ENCODE measurements at places on chromosomes 16 and 17.

- no peak for DNase-seq
- peaks cover 3% of the 10 kb centered on the region for H3K27me3 ChIP-seq
- no peak overlapping the region for H3K27ac ChIP-seq
- no peak overlapping the region for H3K4me3 ChIP-seq
These were observed 25.8 kb upstream of the GINS3 start for GRCh38 chr16:58366247-58367031.

DNA sequence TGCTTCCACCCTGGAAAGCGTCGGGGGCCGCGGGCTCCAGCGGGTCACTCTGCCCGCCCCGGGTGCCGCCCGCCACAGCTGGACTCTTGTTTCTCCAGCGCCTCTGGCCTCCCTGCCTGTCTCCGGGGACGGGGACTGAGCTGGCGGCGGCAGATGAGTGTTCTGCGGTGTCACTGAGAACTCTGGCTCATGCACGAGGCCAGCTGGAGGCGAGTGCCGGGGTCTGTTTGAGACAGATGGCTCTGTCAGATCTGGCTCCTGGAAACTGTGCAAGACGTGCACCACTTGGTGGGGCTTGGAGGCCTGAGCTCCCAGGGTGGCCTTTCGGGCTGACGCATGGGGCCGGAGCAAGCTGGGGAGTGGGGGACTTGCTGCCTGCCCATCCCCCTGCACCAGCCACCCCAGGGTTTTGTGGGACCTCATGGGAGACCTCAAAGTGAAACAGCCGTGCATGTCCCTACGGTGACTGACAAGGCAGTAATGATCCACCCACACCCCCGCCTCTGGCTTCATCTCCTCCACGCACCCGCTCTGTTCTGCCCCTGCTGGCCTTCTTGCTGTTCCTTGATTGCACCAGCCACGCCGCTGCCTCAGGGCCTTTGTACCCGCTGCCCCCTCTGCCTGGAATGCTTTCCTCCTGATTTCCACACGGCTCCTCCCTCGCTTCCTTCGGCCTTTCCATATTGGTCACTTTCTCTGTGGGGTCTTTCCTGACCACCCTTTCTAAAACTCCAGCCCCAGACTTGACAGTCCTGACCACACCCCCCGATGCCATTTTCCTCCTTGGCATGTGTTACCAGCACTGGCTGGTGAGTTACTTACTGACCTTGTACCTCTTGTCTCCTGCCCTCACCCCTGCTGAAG is 174.9 kb upstream of the CIBAR2 start:
- H3K27me3 ChIP-seq: no peaks in the 10 kb centered on the region
- DNase-seq: no peak
- H3K4me1 ChIP-seq: no peaks in the 10 kb centered on the region
- no peaks in the 10 kb centered on the region for H3K36me3 ChIP-seq
- H3K27ac ChIP-seq: no peak overlapping the region

DNA sequence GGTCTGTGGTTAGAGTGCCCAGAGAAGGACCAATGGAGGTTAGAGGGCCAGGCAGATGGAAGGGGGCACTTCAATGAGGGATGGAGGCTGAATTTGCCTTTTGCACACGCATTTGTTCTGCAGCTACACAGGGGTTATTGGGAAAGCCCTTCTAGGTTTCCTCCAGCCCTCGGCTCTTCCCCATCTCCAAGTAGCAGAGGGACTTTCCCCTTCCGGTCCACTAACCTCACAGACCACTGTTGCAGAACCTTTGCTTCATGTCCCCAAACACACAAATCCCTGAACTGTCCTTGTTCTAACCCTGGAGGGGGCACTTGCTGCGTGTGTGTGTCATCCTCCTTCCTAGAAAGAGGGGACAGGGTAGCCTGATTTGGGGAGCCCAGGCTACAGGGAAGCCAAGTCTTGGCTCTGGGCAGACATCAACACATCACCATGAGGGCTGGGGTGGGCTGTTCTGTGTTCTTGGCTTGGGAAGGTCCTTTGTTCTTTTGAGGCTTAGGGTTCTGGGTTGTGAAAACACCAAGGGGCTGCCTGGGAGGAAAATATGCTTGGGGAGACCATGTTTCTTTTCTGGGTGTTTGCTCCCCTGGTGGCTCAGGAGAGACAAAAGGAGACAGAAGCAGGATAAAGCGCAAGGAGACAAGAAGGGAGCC is 7.3 kb upstream of the NR1D1 start:
- no peak overlapping the region for H3K4me3 ChIP-seq
- no peaks in the 10 kb centered on the region for H3K36me3 ChIP-seq
- no peak for DNase-seq
- no peak overlapping the region for H3K27ac ChIP-seq

DNA sequence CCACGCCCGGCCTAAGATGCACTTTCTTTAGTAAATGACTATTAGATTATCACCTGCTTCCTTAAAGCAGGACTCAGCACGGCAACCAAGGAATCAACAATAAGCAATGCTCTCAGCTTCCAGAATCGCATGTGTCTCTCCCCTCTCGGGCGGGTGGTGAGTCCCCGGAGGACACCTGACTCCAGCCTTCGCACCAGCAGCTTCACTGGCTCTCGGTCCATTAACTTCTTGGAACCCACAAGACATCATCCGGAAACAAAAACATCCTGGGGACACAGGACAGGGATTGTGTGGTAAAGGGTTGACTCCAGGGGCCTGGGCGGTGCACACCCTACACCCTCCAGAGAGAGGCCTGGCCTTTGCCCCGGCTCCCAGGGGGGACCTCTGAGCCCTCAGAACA is 22.7 kb downstream of the UTS2R start:
- H3K36me3 ChIP-seq: no peaks in the 10 kb centered on the region
- no peaks in the 10 kb centered on the region for H3K4me1 ChIP-seq
- H3K4me3 ChIP-seq: no peak overlapping the region
- no peaks in the 10 kb centered on the region for H3K27me3 ChIP-seq

GRCh38 chr17:36667922-36668321 is 66.5 kb downstream of the MRM1 start:
- no peak overlapping the region for H3K27ac ChIP-seq
- DNase-seq: no peak
- H3K4me3 ChIP-seq: no peak overlapping the region
- H3K27me3 ChIP-seq: no peaks in the 10 kb centered on the region
- H3K4me1 ChIP-seq: no peaks in the 10 kb centered on the region

- no peak overlapping the region for H3K27ac ChIP-seq
- DNase-seq: peak; percentile 90
- peaks cover 38% of the 10 kb centered on the region for H3K4me1 ChIP-seq
- H3K27me3 ChIP-seq: no peaks in the 10 kb centered on the region
- no peak overlapping the region for H3K4me3 ChIP-seq
These were observed 28.7 kb upstream of the GAS7 start for GRCh38 chr17:10226930-10227695.

DNA sequence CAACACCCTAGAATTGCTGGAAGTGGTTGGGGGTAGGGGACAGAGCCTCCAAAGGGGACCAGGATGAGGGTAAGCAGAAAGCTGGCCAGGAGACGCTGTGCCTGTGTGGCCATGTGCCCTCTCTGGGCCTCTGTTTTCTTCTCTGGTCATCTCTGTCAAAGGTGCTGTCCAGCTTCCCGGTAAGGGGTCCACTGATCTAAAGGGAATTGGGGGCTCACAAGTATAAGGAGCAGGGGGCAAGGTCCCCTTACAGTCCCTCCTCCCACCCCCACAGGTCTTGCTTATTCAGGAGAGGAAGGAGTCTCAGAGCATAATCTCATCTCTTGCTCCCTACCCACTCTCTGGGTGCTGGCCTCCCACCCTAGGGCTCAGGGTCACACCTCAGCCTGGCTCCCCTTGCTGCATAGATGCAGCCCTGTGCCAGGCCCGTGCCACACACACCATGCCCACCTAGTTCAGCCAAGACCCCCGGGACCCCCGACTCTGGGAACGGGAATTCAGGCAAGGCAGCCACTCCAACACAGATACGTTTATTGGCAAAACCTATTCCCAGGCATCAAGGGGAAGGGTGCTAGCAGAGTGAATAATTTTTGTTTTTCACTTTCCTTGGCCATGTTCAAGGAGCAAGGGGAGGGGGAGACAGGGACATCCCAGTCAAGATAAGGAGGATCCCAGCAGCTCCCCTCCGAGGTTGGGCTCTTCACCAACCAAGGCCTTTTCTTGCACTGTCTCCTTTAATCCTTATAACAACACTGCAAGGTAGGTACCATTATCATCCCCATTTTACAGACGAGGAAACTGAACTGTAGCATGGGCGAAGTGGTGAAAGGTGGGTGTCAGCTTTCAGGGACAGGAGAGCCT is 19.8 kb downstream of the SLC4A1 start:
- H3K36me3 ChIP-seq: no peaks in the 10 kb centered on the region
- no peak overlapping the region for H3K4me3 ChIP-seq
- no peak for DNase-seq
- H3K4me1 ChIP-seq: no peaks in the 10 kb centered on the region
- no peaks in the 10 kb centered on the region for H3K27me3 ChIP-seq

GRCh38 chr17:56936697-56937322 is 23.0 kb upstream of the TRIM25 start:
- DNase-seq: no peak
- H3K4me1 ChIP-seq: peaks cover 13% of the 10 kb centered on the region
- H3K36me3 ChIP-seq: peaks cover 36% of the 10 kb centered on the region
- no peak overlapping the region for H3K27ac ChIP-seq
- H3K27me3 ChIP-seq: no peaks in the 10 kb centered on the region
- no peak overlapping the region for H3K4me3 ChIP-seq

DNA sequence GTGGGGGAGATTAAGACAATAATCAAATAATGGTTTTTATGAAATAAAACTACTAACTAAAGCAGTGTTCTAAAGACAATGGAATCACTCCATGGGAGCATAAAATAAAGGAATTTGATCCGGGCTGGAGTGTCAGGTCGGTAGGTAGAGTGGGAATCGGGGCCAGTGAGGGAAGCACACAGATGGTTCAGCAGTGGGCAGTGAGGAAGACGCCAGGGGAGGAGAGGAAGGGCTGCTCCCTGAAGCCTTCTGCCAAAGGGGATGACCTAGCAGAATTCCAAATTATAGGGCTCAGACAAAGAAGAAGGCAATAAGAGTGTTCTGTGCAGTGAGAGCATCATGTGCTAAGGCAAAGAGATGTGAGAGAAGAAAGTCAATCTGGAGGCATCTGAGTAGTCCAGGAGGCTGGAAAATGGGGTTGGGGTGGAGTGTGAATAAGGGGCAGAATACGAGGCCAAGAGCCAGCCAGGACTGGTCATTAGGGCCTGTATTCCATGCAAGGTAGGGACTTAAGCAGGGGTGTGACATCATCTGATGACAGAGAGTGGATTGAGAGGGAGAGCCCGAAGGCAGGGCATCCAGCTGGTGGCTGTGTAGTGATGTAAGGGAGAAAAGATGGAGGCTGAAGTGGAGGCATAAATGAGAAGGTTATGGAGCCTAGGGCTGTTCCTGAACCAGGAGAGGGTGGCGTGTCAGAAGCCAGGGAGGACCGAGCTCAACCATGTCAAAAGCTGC is 137.6 kb downstream of the COPRS start:
- H3K36me3 ChIP-seq: no peaks in the 10 kb centered on the region
- no peak overlapping the region for H3K27ac ChIP-seq
- H3K4me3 ChIP-seq: no peak overlapping the region
- no peak for DNase-seq
- H3K4me1 ChIP-seq: no peaks in the 10 kb centered on the region
- no peaks in the 10 kb centered on the region for H3K27me3 ChIP-seq

- H3K36me3 ChIP-seq: peaks cover 15% of the 10 kb centered on the region
- no peaks in the 10 kb centered on the region for H3K27me3 ChIP-seq
- H3K27ac ChIP-seq: no peak overlapping the region
These were observed 20.5 kb downstream of the COG7 start for GRCh38 chr16:23432176-23433128.

DNA sequence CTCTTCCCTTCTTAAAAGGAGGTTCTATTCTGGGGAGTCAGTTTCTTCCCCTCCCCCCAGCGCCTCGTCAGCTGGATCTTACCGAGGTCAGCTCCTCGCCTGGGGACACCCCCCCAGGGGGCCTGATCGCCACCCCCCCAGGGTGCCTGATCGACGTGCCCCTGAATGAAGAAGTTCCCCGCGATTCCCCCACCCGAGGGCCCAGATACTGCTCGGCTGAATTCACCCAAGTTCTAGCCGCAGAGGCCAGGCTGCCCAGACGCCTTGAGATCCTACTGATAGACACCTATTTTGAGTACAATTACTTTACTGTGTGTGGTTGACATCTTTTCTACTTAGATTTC is 1.4 kb downstream of the RAB11FIP3 start:
- H3K4me1 ChIP-seq: peaks cover 30% of the 10 kb centered on the region
- H3K4me3 ChIP-seq: peak overlapping the region; percentile 81
- H3K27me3 ChIP-seq: no peaks in the 10 kb centered on the region
- no peak overlapping the region for H3K27ac ChIP-seq
- no peaks in the 10 kb centered on the region for H3K36me3 ChIP-seq

- H3K27ac ChIP-seq: no peak overlapping the region
- H3K4me1 ChIP-seq: peaks cover 30% of the 10 kb centered on the region
- no peaks in the 10 kb centered on the region for H3K27me3 ChIP-seq
- H3K4me3 ChIP-seq: peak overlapping the region; percentile 89
These were observed 1.7 kb downstream of the STUB1 start for GRCh38 chr16:681746-682427.

- no peak overlapping the region for H3K4me3 ChIP-seq
- no peaks in the 10 kb centered on the region for H3K36me3 ChIP-seq
- no peaks in the 10 kb centered on the region for H3K4me1 ChIP-seq
- DNase-seq: no peak
- no peaks in the 10 kb centered on the region for H3K27me3 ChIP-seq
These were observed 11.6 kb upstream of the GOSR2 start for GRCh38 chr17:46911311-46911710.

GRCh38 chr16:72705801-72706200 is 342.1 kb downstream of the ZFHX3 start:
- no peak overlapping the region for H3K27ac ChIP-seq
- no peaks in the 10 kb centered on the region for H3K36me3 ChIP-seq
- H3K4me3 ChIP-seq: no peak overlapping the region
- DNase-seq: no peak
- no peaks in the 10 kb centered on the region for H3K27me3 ChIP-seq

- no peaks in the 10 kb centered on the region for H3K36me3 ChIP-seq
- no peaks in the 10 kb centered on the region for H3K4me1 ChIP-seq
- no peak for DNase-seq
- no peak within 1 kb of the TSS for H3K4me3 ChIP-seq
- H3K27ac ChIP-seq: no peak within 1 kb of the TSS
These were observed at the start of gene G6PC1 for GRCh38 chr17:42900460-42901331. Gene G6PC1 (plus strand): TSS chr17:42900799. CDS start chr17:42900877, 78 bp downstream.

GRCh38 chr16:14369734-14370598 is 260.1 kb downstream of the PARN start:
- H3K27me3 ChIP-seq: no peaks in the 10 kb centered on the region
- H3K36me3 ChIP-seq: no peaks in the 10 kb centered on the region
- peaks cover 16% of the 10 kb centered on the region for H3K4me1 ChIP-seq
- H3K4me3 ChIP-seq: no peak overlapping the region
- no peak for DNase-seq

- H3K4me1 ChIP-seq: peaks cover 18% of the 10 kb centered on the region
- H3K4me3 ChIP-seq: no peak overlapping the region
- H3K36me3 ChIP-seq: no peaks in the 10 kb centered on the region
- DNase-seq: no peak
- H3K27me3 ChIP-seq: no peaks in the 10 kb centered on the region
These were observed 761 bp downstream of the NOL3 start for GRCh38 chr16:67170949-67171649.
